ENCODE measurements at places on chromosomes 5 and 9.

DNA sequence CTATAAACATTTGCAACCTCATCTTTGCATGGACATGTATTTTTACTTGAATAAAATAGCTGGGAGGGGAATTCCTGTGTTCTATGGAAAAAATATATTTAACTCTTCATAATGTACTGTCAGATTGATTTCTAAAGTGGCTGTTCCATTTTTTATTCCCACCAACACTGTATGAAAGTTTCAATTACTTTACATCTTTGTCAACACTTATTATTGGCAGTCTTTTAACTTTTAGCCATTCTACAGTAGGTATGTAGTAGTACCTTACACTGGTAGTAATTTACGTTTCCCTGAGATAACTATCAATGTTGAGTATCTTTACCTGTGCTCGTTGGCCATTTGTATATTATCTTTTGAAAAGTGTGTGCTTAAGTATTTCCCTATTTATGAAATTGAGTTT lies 429.7 kb downstream of the KIAA0825 start:
- no peak for DNase-seq

DNA sequence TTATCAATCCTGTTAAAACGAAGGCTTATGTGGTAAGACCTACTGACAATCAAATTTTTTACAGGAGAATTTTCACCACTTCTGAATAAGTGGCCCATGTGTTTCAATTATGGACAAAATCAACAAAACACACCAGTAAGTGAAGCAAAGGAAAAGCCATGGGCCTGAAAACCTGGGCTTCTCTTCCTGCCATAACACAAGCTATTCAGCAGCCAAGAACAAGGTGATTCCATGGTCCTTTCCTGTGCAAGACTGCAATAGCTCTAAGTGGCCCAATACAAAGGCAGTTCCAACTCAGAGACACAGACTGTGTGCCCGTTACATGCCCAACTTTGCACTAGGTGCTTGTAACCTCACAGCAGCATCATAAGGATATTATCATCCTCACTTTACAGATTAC lies 168.5 kb downstream of the EPB41L4A start:
- no peak for DNase-seq

- DNase-seq: no peak
Observed at GRCh38 chr9:35029852-35030251, 40.3 kb downstream of the DNAJB5 start.

GRCh38 chr5:180366326-180366725 lies 13.2 kb upstream of the GFPT2 start:
- DNase-seq: no peak

- DNase-seq: no peak
Observed at GRCh38 chr9:119117409-119117808, 251.8 kb downstream of the BRINP1 start.

GRCh38 chr5:78291687-78292086 lies 2.8 kb downstream of the AP3B1 start:
- DNase-seq: no peak

GRCh38 chr9:117516676-117517632 lies 102.1 kb upstream of the ASTN2 start:
- no peak for DNase-seq

DNA sequence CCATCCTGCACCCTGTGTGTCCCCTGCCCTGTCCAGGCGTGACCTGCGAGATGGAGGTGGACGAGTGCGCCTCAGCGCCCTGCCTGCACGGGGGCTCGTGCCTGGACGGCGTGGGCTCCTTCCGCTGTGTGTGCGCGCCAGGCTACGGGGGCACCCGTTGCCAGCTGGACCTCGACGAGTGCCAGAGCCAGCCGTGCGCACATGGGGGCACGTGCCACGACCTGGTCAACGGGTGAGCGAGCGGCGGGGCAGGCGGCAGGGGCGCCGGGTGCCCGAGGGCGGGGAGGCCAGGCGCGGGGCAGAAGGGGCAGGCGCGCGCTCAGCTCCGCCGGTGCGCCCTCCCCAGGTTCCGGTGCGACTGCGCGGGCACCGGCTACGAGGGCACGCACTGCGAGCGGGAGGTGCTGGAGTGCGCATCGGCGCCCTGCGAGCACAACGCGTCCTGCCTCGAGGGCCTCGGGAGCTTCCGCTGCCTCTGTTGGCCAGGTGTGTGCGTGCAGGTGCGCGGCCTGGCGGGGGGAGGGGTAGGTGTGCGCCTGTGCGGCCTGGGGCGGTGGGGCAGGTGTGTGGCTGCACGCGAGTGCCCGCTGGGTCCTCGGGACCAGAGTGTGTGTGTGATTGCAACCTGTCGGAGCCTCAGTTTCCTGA lies 10.0 kb downstream of the CRB2 start:
- DNase-seq: no peak

- no peak for DNase-seq
Observed at GRCh38 chr9:129864991-129865647, 29.9 kb downstream of the USP20 start.

DNA sequence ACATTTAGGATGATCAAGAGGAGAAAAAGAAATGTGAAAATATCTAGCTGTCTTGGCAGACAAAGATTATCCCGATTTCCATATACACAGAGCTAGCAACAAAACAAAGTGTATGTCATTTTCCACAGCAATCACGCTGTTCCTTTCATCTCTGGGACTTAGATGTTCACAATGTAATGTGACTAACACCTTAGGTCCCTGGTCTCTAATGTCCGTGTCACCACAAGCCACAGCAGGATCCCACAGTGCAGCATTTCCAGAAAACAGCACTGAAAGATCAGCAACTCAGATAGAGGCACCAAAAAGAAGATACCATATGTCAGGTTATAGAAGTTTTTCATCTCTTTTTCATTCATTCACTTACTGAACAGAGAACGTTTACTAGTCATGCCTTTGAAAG lies 118.0 kb upstream of the TNPO1 start:
- no peak for DNase-seq

- DNase-seq: no peak
Observed at GRCh38 chr5:1281038-1281882, 13.6 kb downstream of the TERT start.

DNA sequence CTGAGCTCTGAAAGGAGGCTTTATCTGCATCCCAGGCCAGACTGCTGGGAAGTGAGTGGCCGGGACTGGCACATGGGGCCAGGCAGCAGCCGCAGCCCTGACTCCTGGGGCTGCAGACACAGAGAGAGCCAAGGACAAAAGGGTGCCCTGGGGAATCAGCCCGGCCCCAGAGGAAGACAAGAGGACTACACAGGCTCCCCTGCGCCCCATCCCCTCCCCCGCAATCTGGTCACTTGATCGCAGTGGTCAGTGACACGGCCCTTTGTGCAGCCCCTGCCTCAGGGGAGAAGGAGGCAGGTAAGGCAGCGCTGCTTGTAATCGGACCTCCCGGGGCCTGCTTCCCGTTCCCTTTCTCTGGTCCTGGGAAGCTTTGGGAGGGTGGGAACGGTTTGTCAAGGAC lies 55.5 kb upstream of the FUBP3 start:
- no peak for DNase-seq

- DNase-seq: no peak
Observed at GRCh38 chr9:117233016-117233415, 181.8 kb downstream of the ASTN2 start.

GRCh38 chr5:42870882-42871418 lies 59.3 kb upstream of the SELENOP start:
- no peak for DNase-seq

- no peak for DNase-seq
Observed at GRCh38 chr5:76954383-76954763, 1.5 kb downstream of the CRHBP start.

DNA sequence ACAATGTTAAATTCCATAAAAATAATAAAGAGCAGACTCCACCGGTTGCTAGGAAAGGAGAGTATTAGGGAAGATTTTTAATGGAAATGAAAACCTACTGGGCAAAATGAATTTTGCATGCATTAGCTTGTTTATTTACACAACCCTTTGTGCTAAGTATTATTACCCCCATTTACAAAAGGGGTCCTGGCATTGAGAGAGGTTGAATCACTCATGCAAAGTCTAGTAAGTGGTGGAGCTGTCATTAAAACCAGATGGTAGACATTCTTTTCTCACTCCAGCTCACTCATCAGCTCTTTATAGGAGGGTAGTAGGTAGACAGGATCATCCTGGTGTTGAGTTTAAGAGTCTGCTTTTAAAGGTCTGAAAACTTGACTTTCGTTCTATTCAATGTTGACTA lies 395.1 kb downstream of the PLK2 start:
- DNase-seq: no peak

- no peak for DNase-seq
Observed at GRCh38 chr5:102903074-102903871, 148.2 kb downstream of the PAM start.

GRCh38 chr5:13749766-13750165 lies 194.7 kb downstream of the DNAH5 start:
- DNase-seq: no peak

GRCh38 chr9:99143655-99144054 lies 38.7 kb downstream of the TGFBR1 start:
- DNase-seq: no peak

DNA sequence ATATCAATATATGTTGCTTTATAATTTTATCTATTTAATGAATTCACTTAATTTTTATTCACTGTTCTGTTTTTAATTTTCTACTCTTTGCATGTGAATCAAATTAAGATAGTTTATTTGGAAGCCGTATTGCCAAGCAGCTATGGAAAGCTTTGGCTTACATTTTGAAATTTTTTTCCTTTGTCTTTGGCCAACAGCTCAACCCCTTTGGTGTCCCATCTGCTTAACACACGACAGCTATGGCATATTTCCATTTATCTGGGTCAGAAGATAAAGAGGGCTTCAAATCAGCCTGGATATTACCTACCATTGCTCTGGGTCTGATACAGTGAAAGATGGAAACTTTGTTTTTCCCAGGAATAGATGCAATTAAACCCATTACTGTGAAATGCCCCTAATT lies 201.0 kb downstream of the WDR70 start:
- DNase-seq: no peak

- DNase-seq: no peak
Observed at GRCh38 chr9:117691367-117691766, 12.8 kb upstream of the TLR4 start.

DNA sequence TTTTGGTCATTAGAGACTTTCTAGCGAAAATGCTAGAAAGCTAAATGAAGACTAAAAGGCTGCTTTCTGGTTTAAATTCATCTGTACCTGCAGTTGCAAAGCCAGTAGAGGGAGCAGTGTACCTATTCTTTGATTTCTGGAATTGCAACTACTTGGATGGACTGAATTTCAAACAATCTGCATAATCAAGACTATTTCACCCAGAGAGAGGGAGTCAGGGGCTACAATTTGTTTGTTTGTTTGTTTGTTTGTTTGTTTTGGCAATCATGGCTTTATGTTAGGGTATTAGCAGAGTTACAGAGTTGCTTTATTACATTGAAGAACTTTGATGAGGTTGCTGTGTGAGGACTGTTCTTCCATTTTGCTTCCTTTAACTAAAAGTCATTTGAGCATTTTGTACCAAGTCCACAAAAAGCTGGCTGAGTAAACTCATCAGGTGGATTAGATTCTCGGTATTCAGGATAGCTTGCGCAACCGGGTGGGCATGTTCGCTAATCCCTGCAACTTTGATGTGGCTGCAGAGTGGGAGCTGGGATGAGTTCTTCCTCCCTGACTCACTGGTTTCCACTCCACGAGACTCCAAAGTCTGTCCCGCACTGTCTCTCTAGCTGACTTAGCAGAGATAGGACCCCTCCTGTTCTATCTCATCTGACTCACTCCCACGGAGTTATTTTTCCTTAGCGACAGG lies 80.0 kb upstream of the TUT7 start:
- DNase-seq: no peak

- DNase-seq: no peak
Observed at GRCh38 chr5:39137391-39137790, 63.2 kb upstream of the RICTOR start.

- DNase-seq: no peak
Observed at GRCh38 chr9:29648601-29649000, 2075.3 kb upstream of the C9orf72 start.

DNA sequence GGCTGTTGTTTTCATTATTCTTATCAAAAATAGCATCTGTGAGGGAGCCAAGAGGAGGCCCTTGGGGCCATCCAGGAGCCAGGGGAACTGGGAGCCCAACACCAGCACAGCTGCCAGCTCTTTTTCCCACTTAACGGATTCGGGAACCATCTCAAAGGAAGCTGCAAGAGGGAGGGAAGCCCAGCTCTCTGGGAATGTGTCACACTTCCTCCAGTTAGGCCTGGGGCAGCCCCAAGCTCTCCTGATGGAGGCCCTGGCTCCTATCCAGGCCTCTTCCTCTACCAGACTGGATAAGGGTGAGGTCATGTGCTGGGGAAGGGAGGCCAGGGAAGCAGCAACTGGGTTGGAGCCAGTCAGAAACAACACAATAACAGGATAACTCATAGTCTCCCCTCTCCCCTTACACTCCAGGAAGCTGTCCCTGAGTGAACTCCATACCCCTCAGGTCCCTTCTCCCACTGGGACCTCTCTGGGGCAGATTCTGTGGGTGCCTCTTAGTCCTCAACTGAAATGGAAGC lies 12.7 kb downstream of the CSF2 start:
- no peak for DNase-seq

DNA sequence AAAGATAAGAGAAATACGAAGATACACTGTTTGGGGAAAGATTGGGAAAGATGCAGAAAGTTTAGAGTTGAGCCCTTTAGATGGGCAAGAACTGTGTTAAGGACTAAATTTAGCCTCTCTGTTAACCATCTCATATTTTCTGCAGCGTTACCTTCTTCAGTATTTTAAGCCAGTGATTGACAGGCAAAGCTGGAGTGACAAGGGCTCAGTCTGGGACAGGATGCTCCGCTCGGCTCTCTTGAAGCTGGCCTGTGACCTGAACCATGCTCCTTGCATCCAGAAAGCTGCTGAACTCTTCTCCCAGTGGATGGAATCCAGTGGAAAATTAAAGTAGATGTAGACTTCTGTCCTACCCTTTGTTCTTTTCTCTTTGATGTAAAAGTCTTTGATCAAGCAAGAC lies 26.4 kb upstream of the LNPEP start:
- DNase-seq: no peak

- DNase-seq: no peak
Observed at GRCh38 chr9:133116346-133117231, 4.5 kb downstream of the RALGDS start.

DNA sequence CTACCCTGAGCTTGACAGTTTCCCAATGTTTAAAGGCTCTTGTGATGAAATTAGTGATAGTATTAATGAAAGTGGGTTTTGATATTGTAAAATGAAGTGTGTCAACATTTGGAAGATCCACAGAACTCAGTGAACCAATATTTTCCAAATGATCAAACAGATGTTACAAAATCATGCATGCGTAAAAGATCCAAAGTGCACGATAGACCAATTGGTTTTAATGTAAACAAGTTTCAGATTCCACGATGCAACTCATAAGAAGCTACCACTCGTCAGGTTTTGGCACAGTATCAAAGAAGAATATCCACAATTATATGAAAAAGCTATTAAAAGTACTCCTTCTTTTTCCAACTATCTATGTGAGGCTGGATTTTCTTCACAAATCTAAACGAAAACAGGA lies 82.3 kb downstream of the SLC38A9 start:
- DNase-seq: no peak

GRCh38 chr5:65630981-65631380 lies 6.2 kb downstream of the SHLD3 start:
- no peak for DNase-seq

DNA sequence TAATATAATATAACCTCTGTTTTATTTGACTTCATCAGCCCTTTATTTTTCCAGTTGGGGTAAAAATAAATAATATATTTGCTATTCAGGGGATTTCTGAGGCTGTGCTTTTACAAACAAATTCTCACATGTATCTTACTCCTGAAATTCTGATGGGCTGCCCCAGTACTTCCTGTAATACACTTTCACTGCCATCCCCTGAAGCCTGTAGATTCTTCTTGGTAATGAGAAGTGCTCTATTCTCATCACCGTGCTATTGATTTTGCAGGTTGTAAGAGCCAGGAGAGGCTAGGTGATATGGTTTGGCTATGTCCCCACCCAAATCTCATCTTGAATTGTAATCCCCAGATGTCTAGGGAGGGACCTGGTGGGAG lies 91.9 kb upstream of the CEP78 start:
- DNase-seq: no peak

Data from activated CD4-positive, alpha-beta T cell treated with anti-CD3 and anti-CD28 coated beads, Interleukin-2, amount 50 U/mL, for 1 hour (primary cell).